Inflammatory macrophage treated with lipopolysaccharide for 1 hour (primary cell): ENCODE measurements at places on chromosomes 1 and 21.

DNA sequence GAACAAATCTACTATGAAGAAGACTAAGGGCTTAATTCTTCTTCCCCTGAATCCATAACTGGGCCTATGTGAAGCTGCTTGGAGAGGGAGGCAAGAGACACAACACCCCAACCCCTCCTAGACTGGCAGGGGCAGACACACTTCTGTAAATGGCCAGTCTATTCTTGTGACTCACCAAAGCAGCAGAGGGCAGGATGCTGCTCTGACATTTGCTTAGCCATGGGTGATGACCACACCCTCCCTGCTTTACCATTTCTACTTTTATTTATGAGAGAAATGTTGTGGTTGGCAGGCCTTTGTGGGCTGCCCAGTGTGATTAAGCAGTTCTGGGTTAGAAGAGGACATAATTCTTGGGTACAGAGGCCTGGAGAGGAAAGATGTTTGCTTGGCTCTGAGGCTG, 189.8 kb upstream of the DPYD start:
- DNase-seq = no peak

DNA sequence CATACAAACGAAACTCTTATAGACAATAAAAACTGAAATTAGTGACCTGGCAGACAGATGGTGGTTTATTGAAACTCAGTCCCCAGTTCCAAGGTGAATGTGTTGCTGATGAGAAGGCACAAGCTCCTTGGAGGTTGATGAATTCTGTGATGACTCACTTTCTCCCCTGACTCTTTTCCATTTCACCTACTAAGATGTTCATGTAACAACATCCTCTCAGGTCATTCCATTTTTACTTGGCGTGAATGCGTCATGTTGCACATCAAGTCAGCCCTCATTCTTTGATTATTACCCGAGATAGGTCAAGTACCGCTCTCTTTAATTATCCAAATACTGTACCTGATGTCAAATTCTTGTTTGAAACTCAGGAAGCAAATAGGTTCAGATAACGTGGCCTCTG, 10.1 kb upstream of the IL10RB start:
- DNase-seq = no peak

DNA sequence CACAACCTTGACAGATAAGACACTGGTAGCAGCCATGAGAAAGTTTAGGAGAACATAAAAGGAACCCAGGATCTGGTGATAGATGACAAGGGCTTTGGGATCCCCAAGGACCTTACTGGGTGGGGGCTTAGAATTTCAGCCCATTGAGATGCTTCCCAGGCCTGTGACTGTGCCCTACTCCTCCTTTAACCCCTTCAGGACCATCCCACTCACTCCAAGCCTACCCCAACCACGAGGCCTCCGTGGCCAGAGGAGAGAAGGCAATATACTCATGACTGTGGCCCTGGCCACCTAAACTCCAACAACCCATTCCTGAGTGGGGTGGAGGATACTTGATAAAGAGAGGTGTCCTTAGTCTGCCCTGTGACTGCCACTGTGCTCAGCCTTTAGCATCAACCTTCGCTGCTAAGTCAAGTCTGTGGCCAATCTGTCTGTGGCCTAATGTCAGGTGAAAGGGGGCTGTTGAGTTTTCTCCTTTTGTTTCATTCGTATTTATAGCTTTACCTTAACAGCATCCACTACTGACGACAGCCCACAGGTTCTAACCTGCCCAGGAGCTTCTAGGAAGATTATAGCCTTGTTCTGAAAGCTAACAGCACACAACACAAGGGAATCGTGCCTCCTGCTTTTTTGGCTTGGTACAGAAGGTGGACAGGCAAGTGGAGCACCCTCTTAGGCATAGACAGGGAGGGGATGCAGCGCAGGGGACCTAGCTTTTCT, 16.9 kb upstream of the BCAR3 start:
- no peak for DNase-seq

DNA sequence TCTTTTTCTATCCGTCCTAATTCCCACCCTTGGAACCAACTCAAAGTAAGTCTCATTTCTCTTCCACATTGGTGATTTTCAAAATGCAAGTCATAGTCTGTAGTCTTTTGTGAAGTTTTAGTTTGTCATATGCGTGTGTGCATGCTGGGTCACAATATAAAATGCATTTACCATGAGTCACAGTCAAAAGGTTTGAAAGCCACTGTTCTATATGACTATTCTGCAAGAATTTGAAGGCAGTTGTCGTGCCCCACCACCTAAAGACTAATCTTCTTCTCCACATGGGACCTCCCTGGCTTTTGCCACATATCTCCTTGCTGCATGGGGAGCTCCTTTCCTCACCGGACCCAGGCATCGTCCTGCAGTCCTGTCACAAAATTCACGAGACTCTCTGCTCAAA, 1.6 kb downstream of the STPG1 start:
- DNase-seq = no peak

GRCh38 chr1:109976762-109977161, 7.8 kb upstream of the AHCYL1 start:
- DNase-seq = no peak

DNA sequence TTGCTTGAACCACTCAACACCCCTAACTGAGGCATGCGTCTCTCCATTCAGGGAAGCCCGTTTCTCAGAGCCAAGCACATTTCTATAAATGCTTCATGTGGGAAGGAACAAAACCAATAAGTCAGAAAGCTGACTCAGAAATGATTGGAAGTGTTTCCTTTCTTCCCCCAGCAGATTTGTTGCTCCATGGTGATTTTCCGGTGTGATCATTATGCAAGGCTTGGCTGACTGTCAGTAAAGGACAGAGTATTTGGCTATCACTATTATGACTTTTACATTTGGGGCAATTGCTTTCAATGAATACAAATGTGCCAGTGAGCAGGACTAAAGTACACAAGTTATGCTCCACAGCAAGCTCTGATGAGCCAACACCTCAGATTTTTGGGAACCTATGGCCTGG, 53.3 kb upstream of the ZC3H11B start:
- no peak for DNase-seq

GRCh38 chr1:12173631-12174121, 6.9 kb downstream of the TNFRSF1B start:
- no peak for DNase-seq

DNA sequence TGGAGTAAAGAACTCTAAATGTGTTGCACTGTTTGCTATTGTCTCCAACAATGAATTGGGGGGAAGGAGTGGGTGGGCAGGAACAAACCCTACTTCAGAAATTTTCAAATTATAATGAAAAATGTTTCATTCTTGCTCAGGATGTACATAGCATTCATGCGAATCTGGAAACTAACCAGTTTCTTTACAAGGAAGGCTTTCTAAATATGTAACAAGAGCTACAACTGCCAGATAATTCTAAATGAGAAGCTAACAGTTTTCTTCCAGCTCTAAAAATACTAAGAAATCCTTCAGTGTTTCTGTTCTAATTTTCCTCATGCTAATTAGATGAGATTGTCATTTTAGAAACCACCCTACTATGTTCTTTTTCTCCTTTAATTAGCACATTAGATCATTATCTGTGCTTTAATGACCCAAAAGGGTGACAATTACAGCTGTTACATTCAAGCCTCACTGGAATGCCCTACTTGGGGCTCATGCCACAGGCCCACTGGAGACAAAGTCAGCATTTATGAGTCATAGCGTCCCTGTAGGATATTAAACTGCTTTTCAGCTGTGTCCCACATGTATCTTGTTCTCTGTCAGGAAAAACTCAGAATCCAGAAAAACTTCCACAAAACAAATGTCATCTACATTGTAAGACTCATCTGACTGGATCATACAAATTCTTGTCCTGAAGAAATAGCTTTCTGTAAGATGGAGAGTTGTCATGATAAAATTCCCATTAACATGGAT, 804.6 kb upstream of the CXADR start:
- DNase-seq = no peak

- DNase-seq = no peak
Observed at GRCh38 chr1:200099040-200099439, 71.5 kb downstream of the NR5A2 start.

GRCh38 chr1:30166174-30166573, 557.2 kb downstream of the MATN1 start:
- DNase-seq = no peak

DNA sequence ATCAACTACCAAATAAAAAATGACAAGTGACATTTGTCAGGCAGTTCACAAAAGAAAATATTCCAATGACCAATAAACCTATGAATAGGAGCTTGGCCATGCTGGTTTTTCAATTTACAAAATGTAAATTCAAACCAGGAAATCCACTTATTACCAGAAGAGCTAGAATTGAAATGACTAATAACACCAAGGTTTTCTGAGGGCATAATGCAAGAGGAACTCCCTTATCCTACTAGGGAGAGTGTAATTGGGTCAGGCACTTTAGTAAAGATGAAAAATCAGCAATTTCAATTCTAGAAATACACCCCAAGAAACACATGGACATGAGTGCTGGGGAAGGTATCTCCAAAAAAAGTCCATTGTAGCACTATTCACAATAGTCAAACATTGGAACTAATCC, 16.7 kb upstream of the TIAM1 start:
- no peak for DNase-seq

- DNase-seq = no peak
Observed at GRCh38 chr1:26277261-26277661, 2.6 kb upstream of the SH3BGRL3 start.

DNA sequence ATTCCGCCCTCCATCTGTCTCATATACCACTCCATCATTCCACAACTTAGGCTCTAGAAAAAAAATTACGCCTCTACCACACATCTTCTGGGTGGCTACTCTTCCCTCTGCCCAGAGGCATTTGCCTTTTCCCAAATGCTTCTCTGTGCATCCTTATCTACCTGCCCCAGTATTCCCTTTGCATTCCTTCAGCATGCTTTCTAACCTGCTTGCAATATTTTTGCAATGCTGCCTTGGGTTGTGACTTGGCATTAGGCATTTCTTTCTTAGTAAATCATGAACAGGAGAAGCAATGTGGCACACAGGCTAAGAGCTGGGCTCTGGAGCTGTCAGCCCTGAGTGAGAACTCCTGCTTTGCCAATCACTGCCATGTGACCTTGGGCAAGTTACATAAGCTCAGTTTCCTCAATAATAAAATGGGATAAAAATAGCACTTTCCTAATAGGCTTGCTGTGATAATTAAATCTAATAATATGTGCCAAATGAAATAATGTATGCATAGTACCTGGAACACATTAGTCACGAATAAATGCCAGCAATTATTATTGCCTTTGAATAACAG, 276.0 kb downstream of the ASTN1 start:
- no peak for DNase-seq

DNA sequence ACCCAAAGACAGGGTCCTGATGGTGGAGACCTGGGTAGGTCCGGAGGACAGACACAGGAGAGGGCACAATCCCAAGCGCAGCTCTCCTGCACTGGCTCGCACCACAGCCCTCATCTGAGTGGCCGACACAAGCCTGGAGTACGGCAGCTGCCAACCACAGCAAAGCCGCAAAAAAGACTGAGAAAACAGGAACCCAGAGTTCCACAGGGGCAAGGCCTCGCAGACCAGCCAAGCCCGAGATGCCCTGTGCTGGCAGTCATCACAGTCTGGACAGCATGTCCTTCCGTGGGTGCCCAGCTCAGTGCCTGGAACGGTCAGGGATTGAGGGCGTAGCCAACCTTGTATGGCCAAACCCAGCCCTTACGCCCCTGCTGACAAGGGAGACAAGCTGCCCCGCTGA, 11.4 kb downstream of the ZBTB48 start:
- DNase-seq = no peak

DNA sequence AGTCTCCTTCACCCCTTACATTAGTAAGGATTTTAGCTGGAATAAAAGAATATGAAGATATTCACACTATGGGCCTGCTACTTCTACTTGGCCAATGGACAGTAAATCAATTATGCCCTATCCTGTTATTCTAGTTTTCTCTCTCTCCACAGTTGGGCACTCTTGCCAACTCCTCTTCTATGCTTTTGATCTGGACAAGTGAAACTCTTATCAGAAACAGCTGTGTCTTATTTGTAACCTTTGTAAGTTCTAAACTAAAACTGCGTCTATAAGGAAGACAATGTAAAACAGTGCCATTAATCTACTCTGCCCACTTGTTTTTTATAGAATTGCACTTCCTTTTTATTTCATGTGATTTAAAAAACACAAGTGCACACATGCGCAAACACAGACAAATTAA, 244.0 kb upstream of the DMRTA2 start:
- DNase-seq = no peak

GRCh38 chr1:38133304-38133703, 86.7 kb upstream of the POU3F1 start:
- DNase-seq = no peak

- no peak for DNase-seq
Observed at GRCh38 chr1:46689356-46689755, 17.7 kb downstream of the TEX38 start.

- DNase-seq = no peak
Observed at GRCh38 chr1:157575744-157576143, 22.1 kb downstream of the FCRL4 start.

DNA sequence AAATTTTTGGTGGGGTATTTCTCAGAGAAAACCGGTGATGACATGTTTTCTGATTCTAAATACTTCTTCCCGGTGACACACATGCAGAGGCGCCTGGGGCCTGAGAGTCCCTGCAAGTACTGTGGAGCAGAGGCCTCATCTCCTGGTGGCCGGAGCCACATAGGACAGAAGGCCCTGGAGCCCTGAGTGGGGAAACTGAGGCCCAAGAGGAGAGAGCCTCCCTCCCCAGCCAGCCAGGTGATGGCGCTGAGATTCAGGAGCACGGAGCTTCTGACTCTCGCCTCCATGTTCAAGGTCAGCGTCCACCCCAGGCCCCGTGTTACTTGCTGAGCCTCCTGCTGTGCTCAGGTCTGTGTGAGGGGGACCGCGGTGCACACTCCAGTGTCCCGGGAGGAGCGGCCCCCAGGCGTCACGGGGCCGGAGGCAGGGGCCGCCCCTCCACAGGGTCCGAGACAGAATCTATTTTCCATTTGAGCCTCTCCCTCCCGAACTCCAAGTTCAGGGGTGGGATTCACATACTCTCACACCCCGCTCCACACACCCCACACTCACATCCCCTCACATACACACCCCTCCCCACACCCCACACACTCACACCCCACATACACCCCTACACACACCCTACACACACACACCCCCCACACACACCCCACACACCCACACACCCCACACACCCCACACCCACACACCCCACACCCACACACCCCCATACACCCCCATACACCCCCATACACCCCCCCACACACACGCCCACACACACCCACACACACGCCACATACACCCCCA, 43.8 kb downstream of the SLX9 start:
- DNase-seq = no peak

- DNase-seq = no peak
Observed at GRCh38 chr1:178345807-178346206, 151.0 kb downstream of the CLEC20A start.

- no peak for DNase-seq
Observed at GRCh38 chr1:117658676-117659075, 52.8 kb downstream of the TENT5C start.

- peak; percentile 49 for DNase-seq
Observed at GRCh38 chr1:41661428-41662060, 177.1 kb upstream of the EDN2 start.

GRCh38 chr1:22846458-22846857, 126.2 kb downstream of the LACTBL1 start:
- DNase-seq = peak; percentile 95

- DNase-seq = no peak
Observed at GRCh38 chr1:168766568-168766967, 37.6 kb upstream of the DPT start.
